Stimulated activated CD8-positive, alpha-beta memory T cell treated with anti-CD3 and anti-CD28 coated beads, Interleukin-15, amount 100 ng/mL, for 24 hours (primary cell): ENCODE measurements at places on chromosomes 12 and 14.

GRCh38 chr14:102822311-102822863, 45.1 kb downstream of the TRAF3 start:
- DNase-seq: no peak

- no peak for DNase-seq
Measured at GRCh38 chr14:41457393-41457792, 149.3 kb upstream of the LRFN5 start.

DNA sequence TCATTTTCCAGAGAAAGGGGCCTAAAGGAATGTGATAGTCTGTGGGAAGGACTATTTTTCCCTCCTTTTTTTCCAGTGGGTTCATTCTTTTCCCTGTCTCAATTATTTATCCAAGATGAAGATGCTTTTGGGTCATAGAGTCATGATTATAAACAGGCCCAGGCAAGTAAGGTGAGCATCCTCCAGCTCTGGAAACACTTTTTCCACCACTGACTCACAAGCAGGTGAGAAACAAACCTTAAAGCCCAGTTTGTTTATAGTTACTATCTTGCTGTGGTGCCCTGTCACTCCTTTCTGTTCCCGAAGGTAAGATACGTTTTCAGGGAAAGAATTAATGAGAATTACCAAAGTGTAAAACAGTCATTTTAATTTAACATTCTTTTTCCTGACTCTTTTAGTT, 107.7 kb upstream of the IFNG-AS1 start:
- DNase-seq: no peak

GRCh38 chr14:96105926-96106441, 66.8 kb downstream of the C14orf132 start:
- no peak for DNase-seq

DNA sequence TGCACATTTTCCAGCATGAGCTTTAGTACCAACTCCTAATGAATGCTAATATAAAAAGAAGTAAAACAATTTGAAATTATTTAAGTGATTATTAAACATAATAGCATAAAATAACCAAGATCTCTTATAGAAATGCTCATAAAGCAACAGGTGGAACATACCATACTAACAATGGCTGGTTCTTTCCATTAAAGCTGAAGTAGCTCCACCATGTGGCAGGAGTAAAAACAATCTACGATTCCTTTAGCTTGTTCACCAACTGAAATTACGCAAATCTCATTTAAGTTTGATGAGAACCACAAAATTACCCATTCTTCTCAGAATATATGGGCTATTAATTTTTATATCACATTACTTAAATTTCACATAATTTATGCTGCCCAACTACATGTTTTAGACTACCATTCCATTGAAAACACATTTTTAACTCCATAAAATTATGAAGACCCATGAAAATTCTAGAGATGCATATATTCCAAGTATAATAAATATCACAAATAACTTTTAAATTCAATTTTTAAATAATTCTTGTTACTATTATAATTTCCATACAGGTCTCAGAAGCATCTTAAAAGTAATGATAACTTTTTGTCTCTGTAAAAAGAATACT, 213.6 kb downstream of the DAD1 start:
- no peak for DNase-seq

DNA sequence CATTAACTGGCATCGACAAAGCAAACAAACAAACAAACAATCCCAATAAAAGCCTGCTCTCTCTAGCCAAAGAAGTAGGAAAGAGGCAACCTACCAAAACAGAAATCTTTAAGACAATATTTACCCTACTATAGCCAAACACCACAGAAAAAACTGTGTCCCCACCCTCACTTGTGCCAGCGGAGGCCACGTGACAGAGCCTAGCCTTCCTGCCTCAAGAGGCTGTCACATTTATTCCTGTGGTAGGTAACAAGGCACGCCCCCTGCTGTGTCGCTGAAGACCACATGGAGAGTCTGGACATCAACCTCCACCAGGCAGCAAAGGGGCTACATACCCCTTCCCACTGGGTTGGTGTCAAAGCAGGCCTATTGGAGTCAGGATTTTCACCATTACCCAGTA, 148.1 kb downstream of the LMNTD1 start:
- no peak for DNase-seq

- DNase-seq: no peak
Measured at GRCh38 chr12:123011701-123012100, 31.2 kb downstream of the ARL6IP4 start.

DNA sequence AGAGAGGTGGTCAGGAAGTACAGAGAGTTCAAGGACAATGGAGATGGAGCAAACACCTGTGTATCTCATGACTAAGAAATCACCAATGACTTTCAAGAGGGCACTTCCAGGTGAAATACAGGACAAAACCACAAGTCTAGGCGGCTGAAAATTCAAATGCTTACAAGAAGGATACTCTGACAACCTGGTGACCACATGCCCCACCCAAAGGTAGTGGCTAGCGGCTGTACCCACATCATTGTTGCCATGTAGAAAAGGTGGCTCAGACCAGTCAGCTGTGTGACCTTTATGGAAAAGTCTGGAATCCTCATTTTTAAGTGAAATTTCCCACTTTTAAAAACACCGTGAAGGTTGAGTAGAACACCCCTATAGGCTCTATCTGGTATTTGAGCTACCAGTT, 48.6 kb upstream of the FRS2 start:
- no peak for DNase-seq

GRCh38 chr12:46933947-46934346, 108.2 kb upstream of the SLC38A4 start:
- no peak for DNase-seq

DNA sequence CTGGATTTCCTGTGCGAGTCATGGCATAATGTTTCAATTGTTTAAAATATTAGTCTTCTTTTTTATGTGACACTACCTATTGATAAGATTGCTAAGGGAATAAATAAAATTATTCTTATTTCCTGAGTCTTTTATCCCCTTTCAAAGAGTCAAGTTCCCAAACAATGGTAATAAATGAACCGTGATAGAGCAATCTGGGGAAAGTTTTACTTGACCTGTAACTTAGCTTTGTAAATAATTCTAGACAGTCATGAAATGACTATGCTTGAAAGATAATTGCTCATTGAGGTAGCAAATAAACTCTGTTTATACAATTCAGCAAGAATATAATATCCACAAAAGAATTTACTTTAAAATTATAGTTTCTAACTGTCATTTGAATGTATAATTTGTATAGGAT, 82.1 kb downstream of the TSPAN8 start:
- DNase-seq: no peak

DNA sequence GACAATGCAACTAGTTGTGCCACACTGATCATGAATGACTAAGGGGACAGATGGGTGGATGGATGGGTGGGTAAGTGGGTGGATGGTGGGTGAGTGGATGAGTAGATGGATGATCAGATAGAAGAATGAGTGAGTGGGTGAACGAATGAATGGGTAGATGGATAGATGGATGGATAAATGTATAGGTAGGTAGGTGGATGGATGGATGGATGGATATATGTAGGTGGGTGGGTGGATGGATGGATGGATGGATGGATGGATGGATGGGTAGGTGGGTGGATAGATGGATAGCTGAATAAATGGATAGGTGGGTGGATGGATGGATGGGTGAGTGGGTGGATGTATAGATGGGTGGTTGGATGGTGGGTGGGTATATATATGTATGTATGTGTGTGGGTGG, 348.8 kb upstream of the FKBP4 start:
- DNase-seq: no peak

GRCh38 chr12:95953000-95953399, 9.9 kb downstream of the AMDHD1 start:
- no peak for DNase-seq

GRCh38 chr14:74792249-74793039, 29.3 kb downstream of the YLPM1 start:
- DNase-seq: no peak
